NCI-H146 (cell line): ENCODE measurements at places on chromosomes 2 and 18.

DNA sequence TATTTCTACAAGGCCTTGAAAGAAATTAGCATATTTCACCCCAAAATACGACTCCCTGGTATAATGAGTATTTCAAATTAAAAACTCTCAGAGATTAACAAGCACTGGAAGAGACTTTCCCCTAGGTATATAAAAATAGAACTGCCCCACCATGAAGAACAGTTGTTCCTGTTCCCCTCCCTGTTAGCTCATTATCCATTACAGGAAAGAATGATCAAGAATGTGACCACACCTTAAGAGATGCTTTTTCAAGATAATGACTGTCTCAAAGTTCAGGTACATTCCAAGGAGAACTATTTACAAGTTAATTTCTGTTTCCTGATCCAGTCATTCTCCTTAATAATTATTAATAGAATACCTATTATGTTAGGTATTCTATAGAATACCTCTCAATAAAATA, 1220.6 kb upstream of the CDH2 start:
- DNase-seq, result no peak

DNA sequence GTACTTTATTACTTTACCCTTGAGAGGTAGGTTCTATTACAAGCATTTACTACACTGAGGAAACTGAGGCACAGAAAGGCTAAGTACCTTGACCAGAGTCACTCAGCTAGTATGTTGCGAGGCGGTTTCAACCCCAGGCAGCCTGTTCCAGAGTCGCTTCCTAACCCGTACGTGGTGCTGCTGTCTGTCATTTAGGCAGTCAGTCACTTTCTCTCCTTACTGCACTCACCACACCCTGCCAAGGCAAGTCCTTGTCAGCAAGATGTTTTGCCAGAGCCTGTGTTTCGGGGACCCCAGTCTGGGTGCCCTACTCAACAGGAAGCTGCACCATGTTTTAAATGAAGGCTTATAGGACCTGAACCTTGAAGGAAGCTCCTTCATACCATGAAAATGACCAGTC, 174.9 kb downstream of the TPGS2 start:
- DNase-seq, result no peak

DNA sequence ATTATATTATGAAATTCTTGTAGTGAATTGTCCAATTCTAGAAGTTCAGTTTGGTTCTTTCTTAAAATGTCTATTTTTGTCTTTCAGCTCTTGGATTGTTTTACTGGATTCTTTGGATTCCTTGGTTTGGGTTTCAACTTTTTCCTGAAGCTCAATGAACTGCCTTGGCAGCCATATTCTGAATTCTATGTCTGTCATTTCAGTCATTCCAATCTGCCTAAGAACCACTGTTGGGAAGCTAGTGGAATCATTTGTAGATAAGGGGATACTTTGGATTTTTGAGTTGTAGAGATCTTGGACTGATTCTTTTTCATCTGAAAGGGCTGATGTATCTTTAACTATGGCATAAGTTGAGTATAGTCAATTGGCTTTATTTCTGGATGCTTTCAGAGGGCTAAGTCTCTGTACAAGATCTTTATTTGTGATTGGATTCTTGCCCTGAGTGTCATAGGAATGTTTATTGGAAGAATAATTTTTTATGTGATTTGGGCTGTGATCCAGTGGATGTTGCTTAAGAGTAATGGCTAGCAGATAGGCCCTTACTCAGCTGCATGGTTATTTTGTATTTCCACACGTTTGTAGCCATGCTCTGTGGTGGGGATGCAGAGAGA, 42.3 kb downstream of the SERPINB7 start:
- DNase-seq, result no peak

GRCh38 chr2:26982102-26982742, 11.8 kb downstream of the MAPRE3 start:
- peak; percentile 95 for DNase-seq

DNA sequence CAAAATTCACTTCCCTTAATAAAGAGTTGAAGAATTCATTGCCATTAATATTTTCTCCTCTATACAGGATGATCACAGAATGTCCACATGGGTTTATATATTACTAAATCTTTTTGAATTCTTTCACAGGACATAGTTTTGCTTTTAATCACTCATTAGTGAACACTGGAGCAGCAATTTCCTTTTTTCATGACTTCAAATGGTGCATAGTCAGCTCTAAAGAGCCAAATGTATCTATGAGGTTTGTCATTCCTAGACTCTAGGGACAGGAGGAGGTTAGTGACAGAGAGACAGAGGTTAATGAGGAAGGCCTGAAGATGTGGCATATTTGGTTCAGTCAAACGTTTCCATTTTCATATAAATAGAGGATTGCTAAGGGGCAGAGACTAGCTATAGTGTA, 111.8 kb downstream of the FSHR start:
- no peak for DNase-seq

DNA sequence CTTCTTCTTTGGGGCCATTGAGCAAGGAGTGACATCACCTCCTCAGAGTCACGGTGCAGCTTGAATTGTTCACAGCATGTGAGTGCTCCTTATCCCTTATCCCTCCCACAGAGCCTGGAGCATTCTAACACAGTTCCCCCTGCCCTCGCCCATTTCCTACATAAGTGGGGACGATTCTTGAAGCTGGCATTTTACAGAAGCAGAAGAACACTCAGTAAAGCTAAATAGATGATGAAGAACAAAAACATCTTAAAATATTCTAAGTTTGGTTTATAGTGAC, 135.8 kb upstream of the APCDD1 start:
- DNase-seq, result no peak

- no peak for DNase-seq
These were observed 510.2 kb upstream of the ID2 start for GRCh38 chr2:8171608-8172007.

DNA sequence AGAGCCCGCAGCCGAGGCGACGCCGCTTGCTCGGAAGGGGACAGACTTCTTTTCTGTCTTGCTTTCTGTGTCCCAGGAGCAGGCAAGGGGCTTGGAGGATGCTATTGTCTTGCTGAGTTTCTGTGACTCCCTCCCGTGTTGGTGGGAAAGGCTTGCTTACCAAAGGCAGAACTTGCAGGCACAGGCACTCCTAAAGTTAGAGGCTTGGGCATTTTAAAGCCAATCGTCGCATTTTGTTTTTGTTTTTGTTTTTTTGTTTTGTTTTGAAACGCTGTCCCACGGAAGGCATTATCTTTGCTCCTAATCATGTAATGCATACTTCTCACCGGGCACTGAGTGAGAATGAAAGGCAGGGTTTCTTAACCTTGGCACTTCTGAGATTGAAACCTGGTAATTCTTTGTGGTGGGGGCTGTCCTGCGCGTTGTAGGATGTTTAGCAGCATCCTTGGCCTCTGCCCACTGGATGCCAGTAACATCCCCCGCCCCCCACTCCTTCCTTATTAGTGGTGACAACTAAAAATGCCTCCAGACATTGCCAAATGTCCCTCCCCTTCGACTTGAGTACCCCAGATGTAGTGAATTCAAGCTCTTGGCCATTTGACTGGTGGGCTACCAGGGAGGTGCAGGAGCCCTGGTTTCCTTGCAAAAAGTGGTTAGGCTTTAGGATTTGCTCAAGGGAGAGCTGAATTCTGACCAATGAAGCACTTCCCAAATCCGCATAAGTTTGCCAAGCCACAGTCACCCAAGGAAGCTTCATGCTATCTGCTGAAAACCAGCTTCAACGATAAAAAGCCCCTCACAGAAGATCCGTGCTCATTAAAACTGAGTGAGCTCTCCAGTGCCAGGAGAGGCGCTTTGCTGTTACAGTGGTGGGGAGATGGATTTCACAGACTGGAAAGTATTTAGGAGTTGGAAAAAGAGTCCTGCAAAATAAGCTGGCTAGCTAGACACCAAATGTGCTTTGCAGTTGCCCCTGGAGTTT, 1.2 kb downstream of the ANTXR1 start:
- no peak for DNase-seq

GRCh38 chr2:88600038-88600465, 27.2 kb downstream of the EIF2AK3 start:
- DNase-seq, result peak; percentile 77

GRCh38 chr2:172734711-172735581, 699 bp upstream of the RAPGEF4 start:
- DNase-seq, result peak; percentile 58

DNA sequence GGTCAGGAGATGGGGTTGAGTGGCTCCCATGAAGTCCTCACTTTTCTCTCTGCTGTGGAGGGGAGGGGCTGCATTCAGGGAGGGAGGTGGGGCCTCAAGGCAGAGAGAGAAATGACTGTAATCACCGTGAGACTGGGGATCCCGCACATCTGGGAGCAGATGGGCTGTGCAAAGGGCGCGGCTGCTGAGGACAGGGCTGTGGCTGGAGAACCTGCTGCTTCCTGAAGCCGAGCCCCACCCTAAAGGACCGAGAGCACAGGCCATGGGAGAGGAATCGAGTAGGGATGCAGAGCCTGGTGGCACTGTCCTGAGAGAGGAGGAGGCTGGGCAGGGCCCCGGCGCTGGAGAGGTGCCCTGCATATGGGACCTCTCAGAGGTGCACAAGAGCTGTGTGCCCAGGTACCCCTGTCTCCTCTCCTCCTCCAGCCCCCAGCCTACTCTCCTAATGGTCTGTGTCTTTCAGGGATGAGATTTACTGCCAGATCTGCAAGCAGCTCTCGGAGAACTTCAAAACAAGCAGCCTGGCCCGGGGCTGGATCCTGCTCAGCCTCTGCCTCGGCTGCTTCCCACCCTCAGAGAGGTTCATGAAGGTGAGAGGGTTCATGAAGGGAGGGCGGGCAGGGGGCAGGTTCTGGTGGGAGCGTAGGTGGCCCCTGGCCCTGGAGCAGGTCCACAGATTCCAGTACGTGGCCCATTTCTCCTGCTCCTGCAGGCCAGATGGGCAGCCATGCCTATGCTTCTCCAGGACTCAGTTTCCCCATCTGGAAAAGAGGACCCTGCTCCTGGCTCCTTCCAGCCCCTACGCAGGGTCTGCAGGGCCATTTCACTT, 25.9 kb upstream of the GPR17 start:
- no peak for DNase-seq

- no peak for DNase-seq
These were observed 65.4 kb downstream of the EIF2AK3 start for GRCh38 chr2:88561646-88562388.

DNA sequence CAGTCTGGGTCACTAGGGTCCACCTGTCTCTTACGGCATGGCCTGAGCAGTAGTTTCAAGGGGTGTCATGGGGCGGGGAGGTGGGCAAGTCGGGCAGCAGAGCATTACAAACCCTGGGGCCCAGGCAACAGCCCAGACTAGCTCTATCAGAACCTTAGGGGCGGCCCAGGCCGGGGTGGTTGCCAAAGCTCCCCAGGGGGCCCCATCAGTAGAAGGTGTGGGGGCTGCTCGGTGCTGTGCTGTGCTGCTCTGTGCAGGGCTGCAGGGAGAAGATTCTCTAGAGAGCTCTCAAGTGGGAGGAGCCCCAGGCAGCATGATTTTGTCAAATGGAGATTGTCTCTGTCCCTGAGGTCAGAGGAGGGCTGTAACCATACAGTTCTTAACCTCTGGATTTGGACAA, 36.4 kb upstream of the SLC14A1 start:
- DNase-seq, result peak; percentile 29

DNA sequence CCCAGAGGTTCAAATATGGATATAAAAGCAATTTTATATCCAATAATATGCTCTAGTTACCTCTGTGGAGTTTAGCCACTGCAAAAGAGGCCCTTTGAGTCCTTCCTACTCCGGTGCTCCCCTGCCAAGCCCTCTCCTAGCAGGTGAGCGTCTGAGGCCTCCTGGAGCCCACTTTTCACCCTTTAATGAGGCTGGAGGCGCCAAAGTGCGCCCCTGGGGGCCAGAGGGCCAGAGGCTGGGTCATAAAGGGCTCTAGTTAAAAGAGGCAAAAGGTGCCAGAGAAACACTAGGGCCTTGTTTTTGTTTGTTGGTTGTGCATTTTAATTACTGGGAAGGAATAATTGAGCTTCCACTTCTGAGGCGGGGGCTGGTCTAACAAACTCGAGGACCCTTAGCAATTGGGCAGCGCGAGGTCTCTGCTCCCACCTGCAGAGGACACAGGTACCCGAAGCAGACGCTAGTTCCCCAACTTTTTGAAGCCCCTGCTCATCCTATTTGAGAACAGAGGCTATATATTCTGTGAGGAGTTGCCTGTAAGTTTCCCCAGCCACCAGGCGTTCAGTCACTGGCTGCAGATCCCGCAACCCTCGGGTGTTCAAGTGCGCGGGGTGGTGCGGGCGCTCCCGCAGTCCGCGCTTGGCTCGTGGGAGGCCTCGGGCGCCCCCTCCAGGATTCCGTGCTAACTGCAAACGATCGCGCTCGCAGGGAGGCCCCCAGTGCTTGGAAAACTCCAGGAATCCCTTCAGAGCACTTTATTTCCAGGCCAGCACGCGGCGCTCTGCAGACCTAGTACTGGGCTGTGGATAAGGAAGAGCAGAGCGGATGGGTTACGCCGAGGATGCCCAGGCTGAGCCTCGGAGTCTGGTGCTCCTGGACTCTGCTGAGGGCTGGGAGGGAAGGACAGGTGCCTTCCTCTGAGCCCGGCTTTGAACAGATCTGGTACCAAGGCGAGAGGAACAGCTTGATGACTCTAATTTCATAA, 14.1 kb downstream of the MSGN1 start:
- DNase-seq, result no peak

GRCh38 chr18:10463096-10463495, 8.7 kb downstream of the APCDD1 start:
- DNase-seq, result no peak
